Lower lobe of right lung (tissue), 2 donors: ENCODE measurements at places on chromosomes 3 and 15. TPM values are rescaled to one million over a fixed set of nuclear protein-coding genes. Genes with fewer than 3 reads are reported as not detected.

SLC22A14 gene
- not detected for total RNA-seq

COLQ gene
- 2.0 TPM for total RNA-seq

TEX55 gene
- not detected for total RNA-seq

CPNE4 gene
- total RNA-seq, result 0.83 TPM

CLRN1 gene
- not detected for total RNA-seq

PIAS1 gene
- 73.1 TPM for total RNA-seq

DNA sequence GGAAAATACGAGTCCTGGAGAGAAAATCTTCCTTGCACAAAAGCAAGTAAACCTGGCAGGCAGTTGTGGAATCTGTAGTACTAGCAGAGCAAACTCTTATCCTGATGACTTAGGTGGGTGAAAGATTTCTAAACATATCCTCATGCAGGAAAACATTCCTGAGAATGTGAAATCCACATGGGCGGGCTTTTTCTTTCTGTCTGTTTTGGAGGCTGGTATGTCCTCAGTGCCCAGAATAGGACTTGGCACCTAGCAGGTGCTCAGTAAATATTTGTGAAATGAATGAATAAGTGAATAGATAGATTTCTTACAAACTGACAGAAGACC is 53.3 kb downstream of the FAM174B start:
- no peak for DNase-seq

GRCh38 chr15:77621847-77622208 is 10.9 kb downstream of the LINGO1 start:
- DNase-seq, result no peak

DNA sequence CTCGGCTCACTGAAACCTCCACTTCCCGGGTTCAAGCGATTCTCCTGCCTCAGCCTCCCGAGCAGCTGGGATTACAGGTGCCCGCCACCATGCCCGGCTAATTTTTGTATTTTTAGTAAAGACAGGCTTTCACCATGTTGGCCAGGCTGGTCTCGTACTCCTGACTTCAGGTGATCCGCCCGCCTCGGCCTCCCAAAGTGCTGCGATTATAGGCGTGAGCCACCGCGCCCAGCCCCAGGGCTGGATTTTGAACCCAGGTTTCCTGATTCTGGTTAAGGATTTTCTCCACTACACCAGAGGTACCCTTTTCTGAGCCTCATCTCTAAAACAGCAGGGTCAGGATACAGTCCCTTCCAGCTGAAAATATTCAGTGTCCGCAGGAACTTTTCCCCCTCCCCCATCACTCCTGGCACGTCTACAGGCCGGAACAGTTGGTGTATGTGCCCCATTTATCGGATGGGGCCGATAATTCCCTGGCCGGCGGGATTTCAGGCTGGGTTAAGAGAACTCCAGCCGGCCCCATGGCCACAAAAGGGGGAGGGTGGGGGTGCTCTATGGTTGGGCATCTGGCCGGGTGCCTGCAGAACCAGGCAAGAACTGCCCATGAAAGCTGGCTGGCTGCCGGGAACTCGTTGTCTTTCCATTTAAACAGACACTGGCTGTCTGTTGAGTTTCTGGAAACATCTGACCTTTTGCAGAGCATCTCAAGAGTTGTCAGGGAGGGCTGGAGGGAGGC is 26.8 kb upstream of the SEMA4B start:
- DNase-seq, result peak; percentile 85

DNA sequence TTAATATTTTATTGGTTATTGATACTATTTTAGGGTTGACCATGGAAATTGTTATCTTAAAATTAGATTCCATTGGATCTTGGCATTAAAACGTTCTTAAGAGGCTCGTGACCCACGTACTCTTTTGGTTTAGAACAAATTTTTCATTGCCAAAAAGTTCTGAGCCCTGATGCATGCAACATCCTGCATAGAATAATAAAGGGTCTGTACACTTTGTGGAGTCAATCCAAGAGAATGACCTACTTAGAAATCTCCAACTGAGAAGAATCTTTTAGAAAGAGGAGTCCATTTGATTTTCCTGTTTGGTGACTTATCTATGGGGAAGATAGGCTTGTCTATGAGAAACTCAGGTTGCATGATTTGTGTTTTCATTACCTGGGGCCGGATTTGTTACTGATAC is 404.2 kb upstream of the RGMA start:
- DNase-seq, result no peak

- DNase-seq, result peak; percentile 78
Observed at GRCh38 chr15:84878504-84878903, 6.0 kb upstream of the SLC28A1 start.

- no peak for DNase-seq
Observed at GRCh38 chr3:55541016-55541415, 53.9 kb upstream of the WNT5A start.

GRCh38 chr15:82856397-82857170 is 47.2 kb downstream of the WHAMM start:
- no peak for DNase-seq

- no peak for DNase-seq
Observed at GRCh38 chr3:137770066-137770834, 6.1 kb downstream of the SOX14 start.

DNA sequence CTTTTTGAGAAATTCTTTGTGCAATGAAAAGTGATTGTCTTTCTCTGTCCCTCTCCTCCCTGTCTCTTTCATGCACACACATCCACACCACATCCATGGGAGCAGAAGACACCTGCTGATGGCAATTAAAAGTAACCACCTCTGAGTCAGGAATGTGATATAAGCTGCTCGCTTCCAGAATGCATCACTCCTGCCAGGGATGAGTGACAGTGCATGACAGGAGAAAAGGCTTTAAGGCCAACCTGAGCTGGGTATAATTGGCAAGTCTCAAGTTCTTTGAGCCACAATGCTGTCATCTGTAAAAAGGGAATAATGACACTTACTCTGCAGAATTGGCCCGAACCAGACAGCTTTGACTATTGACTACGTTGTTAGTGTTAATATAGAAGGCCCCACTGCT is 59.6 kb downstream of the UBP1 start:
- no peak for DNase-seq

DNA sequence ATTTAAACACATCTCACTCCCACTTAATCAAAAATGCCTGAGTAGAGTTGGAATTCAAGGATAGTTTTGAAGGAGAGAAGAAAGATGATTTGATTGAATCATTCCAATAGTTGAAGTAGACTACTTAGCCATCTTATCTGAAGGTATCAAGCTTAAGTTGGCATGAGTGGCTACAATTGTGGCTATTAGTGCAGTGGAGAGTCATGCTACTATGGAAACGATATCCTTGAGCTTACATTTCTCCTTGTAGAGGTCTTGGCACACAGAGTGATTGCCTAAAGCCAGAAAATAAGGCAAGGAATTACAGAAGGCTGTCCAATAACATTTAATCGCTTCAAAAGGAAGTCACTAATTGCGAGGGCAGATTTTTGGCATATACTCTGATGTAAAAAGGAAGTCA is 1022.7 kb downstream of the IGSF11 start:
- no peak for DNase-seq

GRCh38 chr15:80560601-80561400 is 134.3 kb upstream of the ABHD17C start:
- DNase-seq, result no peak

- peak; percentile 41 for DNase-seq
Observed at GRCh38 chr15:70054366-70054765, 43.4 kb downstream of the TLE3 start.

DNA sequence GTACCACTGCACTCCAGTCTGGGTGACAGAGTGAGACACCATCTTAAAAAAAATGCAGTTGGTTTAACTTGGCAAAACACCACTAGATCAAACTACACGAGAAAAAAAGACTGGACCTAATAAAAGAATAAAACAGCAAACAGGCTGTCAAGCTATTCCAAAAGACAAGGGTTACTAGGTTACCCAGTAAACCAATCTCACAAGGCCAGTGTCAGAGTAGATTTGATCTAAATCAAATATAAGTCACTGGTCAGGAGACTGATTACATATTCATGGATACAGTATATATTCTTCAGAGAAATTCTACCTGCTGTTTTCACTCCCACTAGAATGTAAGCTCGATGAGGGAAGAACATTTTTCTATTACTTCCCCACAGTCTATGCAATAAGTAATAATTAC is 2.5 kb upstream of the GANC start:
- DNase-seq, result no peak

DNA sequence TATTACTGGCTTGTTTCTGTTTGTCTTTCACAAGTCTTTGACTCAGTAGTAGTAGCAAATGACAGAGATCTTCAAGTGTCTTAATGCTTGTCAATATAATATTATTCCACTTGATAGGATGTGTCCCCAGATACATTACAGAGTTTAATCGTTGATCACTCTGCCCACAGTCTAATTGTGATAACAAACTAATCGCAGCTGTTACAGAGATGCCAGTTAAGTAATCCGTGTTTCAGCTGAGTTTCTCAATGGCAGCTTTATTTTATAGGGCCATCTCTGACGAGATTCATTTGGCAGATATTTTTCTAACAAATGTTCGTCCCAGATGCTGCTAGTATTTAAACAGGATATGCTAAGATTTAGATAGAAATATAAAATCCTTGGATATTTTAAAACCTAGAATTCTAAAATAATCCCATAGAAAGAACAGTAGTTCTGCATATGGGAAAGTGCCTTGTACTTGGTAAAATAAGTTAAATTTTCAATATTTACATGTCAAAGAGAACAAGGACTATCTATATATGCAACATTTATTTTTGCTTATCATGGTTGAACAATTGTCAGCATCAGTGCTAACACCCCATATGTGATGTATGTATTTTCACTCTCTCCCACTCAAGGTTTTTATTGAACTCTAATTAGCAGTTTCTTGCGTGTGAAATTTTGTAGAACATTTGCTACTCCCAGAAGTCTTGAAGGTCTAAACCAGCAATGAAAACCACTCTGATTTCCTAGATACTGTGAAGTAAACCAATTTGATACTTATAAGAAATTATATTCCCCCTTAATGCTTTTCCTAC is 185.5 kb downstream of the MBNL1 start:
- DNase-seq, result no peak

GRCh38 chr15:95497634-95498033 is 832.9 kb upstream of the NR2F2 start:
- DNase-seq, result no peak

DNA sequence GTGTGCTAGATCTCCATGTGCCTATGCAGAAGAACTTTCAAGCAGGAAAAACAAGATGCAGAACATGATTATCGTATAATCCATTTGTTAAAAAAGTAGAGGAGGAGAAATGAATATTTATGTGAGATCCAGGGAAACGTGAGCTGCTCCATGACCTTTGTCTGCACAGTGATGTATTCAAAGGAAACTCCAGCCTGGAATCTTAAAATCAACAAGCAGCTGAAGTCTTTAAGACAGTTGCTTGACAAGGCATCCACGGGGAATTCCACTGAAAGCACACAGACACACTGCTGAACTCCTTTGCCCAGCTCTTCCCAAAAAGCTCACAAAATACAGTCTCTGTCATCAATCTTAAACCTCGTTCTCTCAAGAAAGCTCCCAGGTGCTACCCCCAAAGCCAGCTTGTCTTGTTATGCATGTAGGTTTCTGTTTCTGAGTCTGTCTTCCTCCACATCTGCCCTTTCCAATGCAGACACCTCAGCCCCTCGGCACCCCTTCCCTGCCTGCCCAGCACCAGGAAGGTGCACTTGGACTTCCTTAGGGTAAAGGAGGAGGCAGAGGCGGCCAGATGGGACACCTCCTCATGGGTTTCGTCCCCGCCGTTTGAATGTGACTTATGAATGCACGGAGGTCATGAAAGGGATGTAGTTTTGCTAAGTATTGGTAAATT is 28.7 kb downstream of the LRRK1 start:
- DNase-seq, result no peak

DNA sequence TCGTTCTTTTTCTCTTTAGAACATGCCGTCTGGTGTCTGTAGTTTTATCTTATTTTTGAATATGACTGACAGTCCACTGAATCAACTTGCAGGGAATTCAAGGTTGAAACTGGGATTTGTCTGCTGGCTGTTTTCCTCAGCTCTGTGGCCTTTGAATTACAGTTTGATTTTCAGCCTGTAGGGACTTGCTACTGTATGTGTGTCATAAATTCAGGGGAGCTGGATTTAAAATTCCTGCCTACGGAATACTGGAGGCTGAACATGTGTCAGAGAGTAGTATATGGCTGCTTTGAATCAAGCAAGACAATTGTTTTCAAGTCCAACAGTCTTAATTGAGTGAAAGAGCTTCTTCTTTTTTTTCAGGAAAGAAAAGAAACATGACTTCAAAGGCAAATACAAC is 33.9 kb downstream of the RARB start:
- no peak for DNase-seq
